ENCODE measurements at places on chromosomes 2 and 18. TPM values are rescaled to one million over a fixed set of nuclear protein-coding genes. Genes with fewer than 3 reads are reported as not detected.

ASTL gene
- 22.1 TPM for total RNA-seq

DNA sequence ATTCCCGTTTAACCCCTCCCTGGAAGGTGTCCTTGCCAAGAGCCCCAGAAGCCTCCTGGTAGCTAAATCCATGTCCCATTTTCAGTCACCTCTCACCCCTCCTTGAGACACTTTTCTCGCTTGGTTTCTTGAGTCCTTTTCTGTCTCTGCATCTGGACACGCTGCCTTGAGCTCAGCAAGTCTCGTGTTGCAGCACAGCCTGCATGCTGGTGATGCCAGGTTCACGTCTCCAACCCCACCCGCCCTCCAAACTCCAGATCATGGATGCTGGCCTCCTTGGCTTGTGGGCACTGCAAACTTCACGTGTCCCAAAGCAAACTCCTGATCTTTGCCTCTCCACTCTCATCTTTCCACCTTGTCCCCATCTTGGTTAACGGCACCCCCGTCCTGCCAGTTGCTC, 39.3 kb downstream of the CENPO start:
- H3K4me1 ChIP-seq: peaks cover 2% of the 10 kb centered on the region
- no peak overlapping the region for H3K4me3 ChIP-seq
- H3K27ac ChIP-seq: no peak overlapping the region
- no peaks in the 10 kb centered on the region for H3K27me3 ChIP-seq
- DNase-seq: no peak

- H3K27ac ChIP-seq: no peak overlapping the region
- no peaks in the 10 kb centered on the region for H3K36me3 ChIP-seq
- H3K4me1 ChIP-seq: peaks cover 2% of the 10 kb centered on the region
Measured at GRCh38 chr2:9206991-9207640, 504 bp downstream of the ASAP2 start.

GRCh38 chr2:197879812-197880408, 75.5 kb downstream of the PLCL1 start:
- no peak overlapping the region for H3K27ac ChIP-seq
- no peak for DNase-seq
- H3K4me1 ChIP-seq: peaks cover 2% of the 10 kb centered on the region

- H3K4me1 ChIP-seq: no peaks in the 10 kb centered on the region
- no peaks in the 10 kb centered on the region for H3K27me3 ChIP-seq
- H3K4me3 ChIP-seq: no peak overlapping the region
- no peaks in the 10 kb centered on the region for H3K36me3 ChIP-seq
- H3K27ac ChIP-seq: no peak overlapping the region
- no peak for DNase-seq
Measured at GRCh38 chr18:45551142-45551815, 64.0 kb upstream of the SLC14A2 start.

DYSF gene
- 5.5 TPM for total RNA-seq

- no peak for DNase-seq
- no peak overlapping the region for H3K4me3 ChIP-seq
- H3K27me3 ChIP-seq: no peaks in the 10 kb centered on the region
- H3K27ac ChIP-seq: no peak overlapping the region
- no peaks in the 10 kb centered on the region for H3K36me3 ChIP-seq
Measured at GRCh38 chr18:34697233-34697632, 12.9 kb upstream of the DTNA start.

GRCh38 chr2:217434180-217434975, 568.4 kb downstream of the TNS1 start:
- DNase-seq: peak; percentile 18
- peaks cover 29% of the 10 kb centered on the region for H3K4me1 ChIP-seq
- H3K4me3 ChIP-seq: no peak overlapping the region
- H3K27me3 ChIP-seq: no peaks in the 10 kb centered on the region
- peaks cover 8% of the 10 kb centered on the region for H3K36me3 ChIP-seq

HADHA gene
- 120 TPM for total RNA-seq

- H3K4me3 ChIP-seq: no peak overlapping the region
- H3K27me3 ChIP-seq: no peaks in the 10 kb centered on the region
- H3K4me1 ChIP-seq: peaks cover 23% of the 10 kb centered on the region
Measured at GRCh38 chr2:64273524-64274398, 129.5 kb upstream of the PELI1 start.

GRCh38 chr2:193965263-193965662, 1691.8 kb upstream of the SLC39A10 start:
- H3K36me3 ChIP-seq: no peaks in the 10 kb centered on the region
- no peak overlapping the region for H3K27ac ChIP-seq
- no peak for DNase-seq
- H3K4me3 ChIP-seq: no peak overlapping the region
- no peaks in the 10 kb centered on the region for H3K27me3 ChIP-seq

DNA sequence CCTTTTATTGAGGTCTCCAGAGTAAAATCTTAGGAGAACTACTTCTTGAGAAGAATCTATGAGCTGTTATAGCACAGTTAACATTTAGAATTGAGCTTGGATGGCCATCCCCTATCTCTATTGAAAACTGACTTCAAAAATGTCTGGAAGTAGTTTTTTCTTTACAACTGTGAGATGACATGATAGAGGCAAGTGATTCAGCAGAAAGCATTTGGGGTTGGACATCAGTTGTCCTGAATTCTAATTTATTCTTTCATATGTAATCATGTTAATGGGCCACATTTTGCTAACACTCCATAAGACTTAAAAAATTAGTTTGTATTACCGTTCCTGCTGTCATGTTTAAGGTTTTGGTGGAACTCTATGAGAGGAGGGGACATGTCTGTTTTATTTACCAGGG, 237.0 kb upstream of the SLC14A2 start:
- H3K4me3 ChIP-seq: no peak overlapping the region
- peaks cover 25% of the 10 kb centered on the region for H3K27me3 ChIP-seq
- H3K27ac ChIP-seq: no peak overlapping the region
- peaks cover 6% of the 10 kb centered on the region for H3K4me1 ChIP-seq
- no peaks in the 10 kb centered on the region for H3K36me3 ChIP-seq

FBLN7 gene
- total RNA-seq: 9.4 TPM

- DNase-seq: no peak
- peaks cover 22% of the 10 kb centered on the region for H3K27me3 ChIP-seq
- no peak overlapping the region for H3K4me3 ChIP-seq
- peaks cover 5% of the 10 kb centered on the region for H3K36me3 ChIP-seq
- H3K4me1 ChIP-seq: no peaks in the 10 kb centered on the region
Measured at GRCh38 chr2:173175222-173175621, 99.6 kb downstream of the MAP3K20 start.

ALPI gene
- not detected for total RNA-seq

GPC1 gene
- 0.64 TPM for total RNA-seq

DNA sequence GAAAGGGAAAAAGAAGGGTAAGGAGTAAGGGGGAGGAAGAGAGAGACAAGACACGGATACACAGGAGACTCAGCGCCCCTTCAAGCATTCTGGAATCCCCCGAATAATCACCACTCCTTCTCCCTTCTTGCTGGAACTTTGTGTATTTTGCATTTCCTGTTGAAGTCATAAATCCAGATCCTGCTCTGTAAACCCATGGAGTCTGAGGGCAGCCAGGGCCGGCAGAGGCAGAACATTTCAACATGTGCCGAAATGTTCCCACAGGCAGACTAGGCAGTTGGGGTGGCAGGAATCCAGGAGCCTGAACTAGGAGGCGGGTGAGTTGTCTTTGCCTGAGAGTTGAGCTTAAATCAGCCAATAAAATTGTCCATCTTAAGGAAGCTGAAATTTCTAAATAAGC, 193.1 kb downstream of the SH3RF3 start:
- DNase-seq: no peak
- H3K4me3 ChIP-seq: no peak overlapping the region
- no peaks in the 10 kb centered on the region for H3K27me3 ChIP-seq

GALR1 gene
- not detected for total RNA-seq

GRCh38 chr2:142222715-142223114, 91.9 kb upstream of the LRP1B start:
- no peak overlapping the region for H3K27ac ChIP-seq
- DNase-seq: no peak
- H3K4me3 ChIP-seq: no peak overlapping the region
- H3K4me1 ChIP-seq: no peaks in the 10 kb centered on the region

DNA sequence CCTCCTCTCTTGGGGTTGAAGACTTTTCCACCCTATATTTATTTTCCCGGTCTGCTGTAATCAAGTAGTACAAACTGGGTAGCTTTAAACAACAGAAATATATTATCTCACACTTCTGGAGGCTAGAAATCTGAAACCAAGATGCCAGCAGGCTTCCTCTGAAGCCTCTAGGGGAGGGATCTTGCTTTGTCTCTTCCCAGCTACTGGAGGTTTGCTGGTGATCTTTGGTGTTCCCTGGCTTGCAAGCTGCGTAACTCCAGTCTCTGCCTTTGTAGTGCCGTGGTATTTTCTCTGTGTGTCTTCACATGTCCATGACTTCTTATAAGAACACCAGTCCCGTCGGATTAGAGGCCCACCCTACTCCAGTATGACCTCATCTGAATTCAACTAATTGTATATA, 44.4 kb downstream of the MYO3B start:
- DNase-seq: no peak
- H3K27ac ChIP-seq: no peak overlapping the region

DNA sequence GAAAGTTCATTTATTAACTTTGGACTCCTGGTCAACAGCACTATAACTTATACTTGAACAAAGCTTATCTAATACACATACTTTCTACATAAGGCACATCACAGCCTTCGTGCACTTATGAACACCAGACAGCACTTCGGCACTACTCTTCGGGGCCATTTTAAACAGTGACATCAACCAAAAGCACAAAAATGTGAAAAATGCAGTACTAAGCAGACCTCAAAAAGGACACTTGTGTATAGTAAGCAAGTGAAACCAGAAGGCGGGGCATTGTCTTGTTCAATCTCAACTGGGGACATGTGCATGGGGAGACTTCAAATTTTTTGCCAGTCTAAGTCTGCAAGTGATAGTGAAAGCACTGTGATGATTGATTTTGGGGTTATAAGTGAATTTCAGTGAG, 163.0 kb downstream of the NCKAP5 start:
- DNase-seq: no peak
- H3K4me1 ChIP-seq: no peaks in the 10 kb centered on the region
- H3K4me3 ChIP-seq: no peak overlapping the region
- no peak overlapping the region for H3K27ac ChIP-seq
- no peaks in the 10 kb centered on the region for H3K27me3 ChIP-seq

- H3K4me3 ChIP-seq: no peak overlapping the region
- no peaks in the 10 kb centered on the region for H3K27me3 ChIP-seq
- peaks cover 12% of the 10 kb centered on the region for H3K4me1 ChIP-seq
- no peak overlapping the region for H3K27ac ChIP-seq
- no peak for DNase-seq
Measured at GRCh38 chr2:229947544-229947943, 25.2 kb downstream of the FBXO36 start.

SGPP2 gene
- 2.7 TPM for total RNA-seq

DNA sequence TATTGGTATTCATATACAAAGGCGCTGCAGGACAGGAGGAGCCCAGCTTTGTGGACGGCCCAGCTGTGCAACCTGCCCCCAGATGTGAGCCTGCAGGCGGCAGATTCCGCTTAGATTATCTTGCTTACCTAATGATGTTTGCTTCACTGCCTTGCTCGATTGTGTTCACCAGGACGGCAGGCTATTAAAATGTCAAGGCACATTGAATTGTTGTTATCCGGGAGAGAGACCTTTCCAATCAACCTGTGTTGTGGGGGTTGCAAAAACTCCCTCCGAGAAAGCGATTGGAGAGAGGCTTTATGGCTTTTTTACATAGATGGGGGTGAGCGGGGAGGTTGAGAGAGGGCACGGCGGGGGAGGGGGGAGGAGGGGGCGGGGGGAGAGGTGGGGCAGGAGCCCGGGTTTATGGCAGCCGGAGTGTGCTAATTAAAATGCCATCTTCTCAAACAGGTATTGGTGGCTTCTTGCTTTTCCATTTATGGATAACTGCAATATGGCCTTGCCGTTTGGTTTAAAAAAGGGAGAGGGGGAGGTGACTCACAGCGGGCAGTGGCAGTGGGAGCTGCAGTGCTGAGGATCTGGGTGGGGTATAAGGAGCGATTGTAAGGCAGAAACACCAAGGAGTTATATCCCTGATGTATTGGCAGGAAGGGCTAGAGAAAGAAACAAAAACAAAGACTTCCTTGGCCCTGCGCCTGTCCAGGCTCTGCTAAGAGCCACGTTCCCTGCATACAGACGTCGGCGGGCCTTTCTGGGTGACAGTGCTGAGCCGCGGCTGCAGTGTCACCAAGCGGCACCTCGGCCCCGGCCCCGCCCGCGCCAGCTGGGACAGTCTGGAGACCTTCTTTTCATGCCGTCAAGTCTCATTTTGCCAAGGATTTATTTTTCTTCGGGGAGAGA, 97.2 kb downstream of the INSIG2 start:
- peak overlapping the region; percentile 93 for H3K4me3 ChIP-seq
- peaks cover 2% of the 10 kb centered on the region for H3K36me3 ChIP-seq
- H3K27me3 ChIP-seq: no peaks in the 10 kb centered on the region
- peak; percentile 67 for DNase-seq

GRCh38 chr2:28287256-28287915, 105.3 kb upstream of the FOSL2 start:
- H3K36me3 ChIP-seq: peaks cover 2% of the 10 kb centered on the region
- H3K4me1 ChIP-seq: peaks cover 9% of the 10 kb centered on the region
- no peak for DNase-seq
- no peaks in the 10 kb centered on the region for H3K27me3 ChIP-seq

ST8SIA5 gene
- total RNA-seq: not detected

DNA sequence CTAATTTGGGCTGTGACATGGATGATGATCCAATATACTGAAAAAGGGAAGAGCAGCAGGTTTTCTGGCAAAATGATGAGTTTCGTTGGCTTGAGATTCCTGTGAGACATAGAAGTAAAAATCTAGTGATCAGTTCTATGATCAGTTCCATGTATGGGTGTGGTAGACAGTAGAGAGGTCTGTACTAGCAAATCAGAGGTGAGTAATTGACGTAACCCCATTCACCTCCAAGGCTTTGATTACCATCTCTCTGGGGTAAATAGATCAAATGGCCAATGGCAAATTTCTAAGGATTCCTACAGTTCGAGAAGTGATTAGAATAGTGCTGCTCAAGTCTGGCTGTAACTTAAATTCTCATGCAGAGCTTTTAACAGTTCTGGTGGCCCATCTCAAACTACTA, 6.4 kb downstream of the ITGA4 start:
- no peaks in the 10 kb centered on the region for H3K27me3 ChIP-seq
- no peak for DNase-seq
- H3K27ac ChIP-seq: peak overlapping the region; percentile 58
- H3K4me1 ChIP-seq: peaks cover 79% of the 10 kb centered on the region

DNA sequence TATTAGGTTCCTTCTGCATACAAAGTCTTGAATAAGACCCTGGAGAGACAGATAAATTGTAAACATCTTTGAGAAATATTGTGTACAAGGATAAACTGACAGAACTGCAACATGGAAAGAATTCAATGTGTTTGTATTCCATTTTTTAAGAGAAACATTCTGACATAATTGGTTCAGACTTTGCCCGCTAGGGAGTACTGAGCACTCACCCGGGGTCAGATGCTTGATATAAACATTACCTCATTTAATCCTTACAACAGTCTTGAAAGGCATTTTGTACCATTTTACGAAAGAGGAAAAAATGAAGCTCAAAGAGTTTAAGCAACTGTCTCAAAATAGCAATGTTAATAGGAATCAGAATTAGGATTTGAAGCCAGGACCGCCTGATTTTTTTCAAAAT, 416.7 kb upstream of the CRIM1 start:
- peaks cover 16% of the 10 kb centered on the region for H3K27me3 ChIP-seq
- no peaks in the 10 kb centered on the region for H3K36me3 ChIP-seq
- H3K27ac ChIP-seq: no peak overlapping the region
- no peak overlapping the region for H3K4me3 ChIP-seq
- DNase-seq: no peak
- no peaks in the 10 kb centered on the region for H3K4me1 ChIP-seq

VIT gene
- not detected for total RNA-seq

SIGLEC15 gene
- total RNA-seq: not detected

Measured in activated naive CD8-positive, alpha-beta T cell treated with anti-CD3 and anti-CD28 coated beads for 36 hours (primary cell).